Skin of body (tissue), 3 donors: ENCODE measurements at places on chromosomes 1 and 21. TPM values are rescaled to one million over a fixed set of nuclear protein-coding genes. Genes with fewer than 3 reads are reported as not detected.

The SUCO gene
- 73.7 TPM for total RNA-seq

The CRNN gene
- 4.3 TPM for total RNA-seq

The NLRP3 gene
- total RNA-seq = 2.8 TPM

The ADORA3 gene
- total RNA-seq = 0.20 TPM

The CELA3B gene
- total RNA-seq = not detected

The SPOCD1 gene
- total RNA-seq = 0.39 TPM

The PLA2G2D gene
- total RNA-seq = not detected

DNA sequence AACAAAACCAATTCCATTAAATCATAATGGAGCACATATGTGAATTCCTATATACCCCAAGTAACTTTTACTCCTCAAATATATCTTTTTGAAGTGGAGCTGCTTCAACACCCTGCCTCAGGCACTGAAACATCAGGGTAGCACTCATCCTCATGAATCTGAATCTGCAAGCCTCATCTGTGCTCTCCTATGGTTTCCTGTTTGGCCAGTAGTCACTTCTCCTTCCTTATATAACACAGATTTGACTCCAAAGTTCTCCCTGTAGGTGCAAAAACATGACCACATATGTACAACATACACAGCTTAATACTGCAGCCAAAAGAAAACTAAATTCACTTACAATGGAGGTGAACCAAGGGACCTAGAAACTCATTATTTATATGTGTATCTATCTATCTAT, 7.2 kb downstream of the TRIT1 start:
- DNase-seq = no peak

- no peak for DNase-seq
These were observed 5.8 kb upstream of the FNBP1L start for GRCh38 chr1:93442008-93442666.

- no peak for DNase-seq
These were observed 5.8 kb downstream of the UBE2U start for GRCh38 chr1:64209221-64209620.

DNA sequence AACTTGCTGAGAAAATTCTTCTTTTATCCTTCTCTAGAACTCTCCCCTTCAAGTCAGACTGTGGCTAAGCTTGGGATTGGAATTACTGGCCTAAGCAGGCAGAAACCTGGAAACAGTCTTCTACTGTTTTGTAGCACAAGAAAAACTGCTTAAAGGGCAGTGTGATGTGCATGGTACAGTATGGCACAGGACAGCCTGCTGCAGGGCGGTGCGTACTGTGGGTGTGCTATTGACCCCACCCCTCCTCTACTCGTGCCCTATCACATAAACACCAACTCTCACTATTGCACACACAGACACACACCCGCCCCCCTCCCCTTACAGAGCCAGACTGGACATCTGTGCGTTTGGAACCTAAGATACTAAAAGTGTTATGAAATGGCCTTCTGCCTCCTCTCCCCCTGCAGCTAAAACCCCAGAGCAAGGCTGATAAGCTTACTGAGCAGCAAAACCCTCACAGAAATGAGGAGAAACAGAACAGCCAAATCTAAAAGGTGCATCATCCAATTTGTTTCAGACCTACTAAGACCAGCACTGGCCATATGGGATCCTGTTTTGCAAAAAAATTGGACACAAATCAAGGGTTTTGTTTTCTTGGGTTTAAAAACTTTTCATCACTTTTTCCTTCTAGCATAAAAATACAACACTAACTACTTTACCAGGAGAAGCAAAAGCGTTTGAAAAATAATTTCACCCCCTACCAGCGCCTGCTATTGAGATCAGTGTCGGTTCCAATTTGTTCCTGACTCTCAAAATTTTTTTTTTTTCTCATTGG, 355.8 kb upstream of the LYPLAL1 start:
- DNase-seq = peak; percentile 30

DNA sequence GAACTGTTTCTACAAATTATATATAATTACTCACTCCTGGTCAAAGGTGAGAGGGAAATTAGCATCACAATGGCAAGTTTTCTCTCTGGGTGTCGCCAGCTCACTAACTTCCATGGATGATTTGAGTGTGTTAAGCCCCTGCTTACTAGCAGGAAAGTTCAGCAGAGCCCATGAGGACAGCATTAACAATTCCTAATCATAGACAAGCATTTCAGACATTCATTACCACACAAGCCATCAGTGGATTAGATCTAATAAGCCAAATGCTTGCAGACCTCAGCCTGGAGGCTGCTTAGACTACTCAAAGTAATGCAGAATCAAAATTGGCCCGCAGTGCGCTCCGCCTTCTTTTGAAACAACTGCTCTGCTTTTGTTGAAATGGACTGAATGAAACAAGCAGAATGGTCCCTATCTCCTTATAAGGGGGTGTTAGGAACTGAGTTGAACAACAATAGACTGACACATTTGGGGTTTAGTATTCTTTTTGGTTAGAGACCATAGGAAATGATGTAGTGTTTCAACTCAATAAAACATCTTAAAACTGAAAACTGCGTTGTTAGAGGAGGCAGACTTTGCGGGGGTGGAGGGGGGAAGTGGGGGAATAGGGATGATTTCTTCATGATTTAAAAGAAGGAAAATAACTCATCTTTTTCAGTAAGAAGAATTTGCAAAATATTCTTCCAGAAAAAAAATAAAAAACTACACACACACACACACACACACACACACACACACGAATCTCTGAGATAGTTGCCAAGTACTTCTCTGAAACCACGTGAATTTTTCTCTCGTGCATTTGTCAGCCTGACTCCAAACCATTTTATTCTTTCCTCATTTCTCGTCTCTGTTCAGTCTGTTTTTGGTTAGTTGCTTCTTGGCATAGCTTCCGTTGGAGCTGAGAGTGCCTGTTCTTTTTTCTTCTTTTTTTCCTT, 54.6 kb downstream of the GORAB start:
- peak; percentile 98 for DNase-seq

- no peak for DNase-seq
These were observed 216.3 kb upstream of the NR5A2 start for GRCh38 chr1:199811163-199811562.

DNA sequence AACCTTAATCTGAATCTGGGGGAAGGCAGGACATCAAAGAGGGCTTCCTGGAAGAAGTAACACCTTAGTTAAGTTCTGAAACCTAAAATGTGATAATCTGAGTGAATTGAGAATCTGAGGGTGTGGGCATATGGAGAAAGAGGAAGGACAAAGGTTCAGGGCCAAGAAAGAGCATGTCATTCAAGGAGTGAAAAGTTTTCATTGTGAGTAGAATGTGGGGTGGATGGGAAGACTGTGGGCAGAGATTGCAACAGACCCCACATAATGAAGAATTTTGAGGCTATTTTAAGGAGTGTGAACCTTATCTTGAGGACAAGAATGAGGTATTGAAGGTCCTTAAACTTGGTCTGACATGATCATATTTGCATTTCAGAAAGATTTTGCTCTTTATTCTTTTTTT, 227.2 kb downstream of the PTGER3 start:
- no peak for DNase-seq

DNA sequence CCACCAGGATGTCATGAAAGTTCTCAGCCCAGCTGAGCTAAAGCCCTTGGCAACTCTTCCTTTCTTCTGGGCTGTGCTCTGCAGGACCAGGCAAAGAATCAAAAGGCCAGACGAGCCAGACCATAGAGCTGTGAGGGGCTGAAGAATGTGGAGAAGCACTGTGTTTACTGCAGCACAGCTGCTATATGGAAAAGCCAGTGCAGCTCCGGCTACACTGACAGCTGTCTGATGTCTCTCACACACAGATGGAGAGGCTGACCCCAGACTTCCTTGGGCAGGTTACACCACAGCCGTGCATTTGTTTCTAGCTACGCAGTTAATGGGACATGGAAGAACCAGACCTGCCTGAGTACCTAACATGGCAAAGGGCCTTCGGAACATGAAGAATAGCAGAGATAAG, 40.3 kb downstream of the CD247 start:
- DNase-seq = no peak

DNA sequence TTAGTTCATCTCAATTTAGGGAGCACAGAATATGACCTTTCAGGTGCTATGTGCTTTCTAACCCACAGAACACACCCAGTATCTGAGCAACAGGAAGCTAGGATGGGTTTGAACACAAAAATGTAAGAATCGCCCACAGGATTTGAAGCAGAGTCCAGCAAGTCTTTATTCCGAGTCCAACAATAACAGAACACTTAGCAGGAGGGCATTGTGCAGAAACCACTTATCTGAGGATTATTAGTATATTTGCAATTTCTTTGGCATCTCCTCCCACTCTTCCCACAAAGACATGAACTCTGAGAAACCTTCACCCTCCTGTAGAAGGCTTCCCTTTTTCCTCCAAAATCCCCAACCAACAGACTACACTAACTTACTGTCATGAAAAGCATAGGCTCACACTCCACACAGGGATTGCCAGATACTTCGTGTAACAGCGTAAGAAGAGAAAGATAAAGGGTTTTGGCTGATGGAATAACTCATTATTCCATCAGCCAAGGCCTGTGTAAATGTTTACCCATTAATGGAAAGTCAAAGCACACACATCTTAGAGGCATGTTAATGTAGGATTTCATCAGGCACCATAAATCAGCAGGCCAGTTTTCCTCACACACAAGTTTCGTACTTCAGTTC, 16.1 kb downstream of the SIPA1L2 start:
- peak; percentile 46 for DNase-seq

DNA sequence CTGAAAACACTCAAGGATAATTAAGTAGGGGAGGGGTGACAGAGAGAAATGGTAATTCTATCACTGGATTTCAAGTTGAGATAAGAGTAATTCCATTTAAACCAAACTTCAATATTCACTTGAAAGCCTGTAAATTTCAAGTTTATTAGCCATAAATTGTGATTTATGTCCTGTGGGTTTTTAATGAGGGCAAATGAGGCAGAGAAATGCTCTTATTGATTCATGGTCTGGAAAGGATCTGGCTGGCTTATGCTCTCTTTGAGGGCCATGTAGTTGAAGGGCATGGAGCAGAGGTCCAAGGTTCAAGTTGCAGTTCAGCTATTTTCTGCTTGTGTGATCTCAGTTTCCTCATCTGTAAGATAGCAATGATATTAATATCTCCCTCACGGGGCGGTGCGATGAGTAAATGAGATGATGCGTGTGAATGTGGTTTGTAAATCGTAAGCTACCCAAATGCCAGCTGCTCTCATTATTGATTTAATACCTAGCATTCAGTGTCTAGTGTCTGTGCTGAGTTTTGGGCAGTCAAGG, 12.3 kb downstream of the OLFML3 start:
- no peak for DNase-seq

- DNase-seq = no peak
These were observed 16.8 kb downstream of the MAST2 start for GRCh38 chr1:45820173-45820572.

DNA sequence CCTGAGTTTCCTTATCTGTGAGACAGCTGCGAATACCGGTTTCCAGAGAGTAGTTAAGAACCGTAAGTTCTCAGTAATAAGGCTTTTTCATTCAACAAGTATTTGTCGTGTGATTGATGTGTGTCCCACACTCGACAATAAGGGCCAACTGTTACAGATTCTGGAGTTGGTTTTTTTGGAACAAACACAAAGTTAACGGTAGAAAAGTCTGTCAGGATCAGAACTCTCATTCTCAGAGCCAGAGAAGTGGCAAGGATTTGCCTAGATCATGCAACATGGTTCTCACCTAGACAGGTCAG, 837 bp downstream of the NUDC start:
- no peak for DNase-seq

- DNase-seq = no peak
These were observed 42.8 kb upstream of the SIM2 start for GRCh38 chr21:36656138-36656537.
